Kasumi-1 (cell line): ENCODE measurements at places on chromosomes 11 and 22.
A peak's percentile ranks its signal among the peaks of the same experiment; 100 is the strongest.

DNA sequence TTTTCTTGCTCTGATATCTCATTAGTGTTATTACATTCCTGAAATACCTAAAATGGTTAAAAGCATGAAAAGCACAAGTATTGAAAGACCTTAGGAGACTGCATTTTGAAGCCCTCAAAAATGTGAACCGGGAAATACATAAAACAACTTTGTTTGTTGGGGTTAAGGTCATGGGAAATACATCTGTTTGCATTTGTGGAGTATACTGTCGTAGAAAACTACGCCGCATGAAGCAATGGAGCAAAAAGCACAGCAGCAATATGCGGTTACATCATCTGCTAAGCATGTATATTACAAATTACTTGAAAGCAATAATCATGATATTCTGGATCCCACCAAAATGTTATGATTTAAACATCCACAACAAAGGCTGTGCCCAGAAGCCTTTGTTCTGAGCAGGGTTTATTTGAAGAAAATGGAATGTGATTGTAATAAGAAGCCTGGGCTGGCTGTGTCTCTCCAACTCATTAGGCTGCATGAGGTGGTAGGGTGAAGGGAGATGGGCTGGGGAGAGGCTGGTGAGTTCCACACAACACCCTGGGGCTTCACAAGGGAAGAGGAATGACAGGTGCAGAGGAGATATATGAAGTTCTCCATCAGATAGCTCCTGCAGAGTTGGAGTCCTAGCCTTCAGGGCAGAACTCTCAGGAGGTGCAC lies 64.7 kb upstream of the LIN7C start:
- no peak for DNase-seq

DNA sequence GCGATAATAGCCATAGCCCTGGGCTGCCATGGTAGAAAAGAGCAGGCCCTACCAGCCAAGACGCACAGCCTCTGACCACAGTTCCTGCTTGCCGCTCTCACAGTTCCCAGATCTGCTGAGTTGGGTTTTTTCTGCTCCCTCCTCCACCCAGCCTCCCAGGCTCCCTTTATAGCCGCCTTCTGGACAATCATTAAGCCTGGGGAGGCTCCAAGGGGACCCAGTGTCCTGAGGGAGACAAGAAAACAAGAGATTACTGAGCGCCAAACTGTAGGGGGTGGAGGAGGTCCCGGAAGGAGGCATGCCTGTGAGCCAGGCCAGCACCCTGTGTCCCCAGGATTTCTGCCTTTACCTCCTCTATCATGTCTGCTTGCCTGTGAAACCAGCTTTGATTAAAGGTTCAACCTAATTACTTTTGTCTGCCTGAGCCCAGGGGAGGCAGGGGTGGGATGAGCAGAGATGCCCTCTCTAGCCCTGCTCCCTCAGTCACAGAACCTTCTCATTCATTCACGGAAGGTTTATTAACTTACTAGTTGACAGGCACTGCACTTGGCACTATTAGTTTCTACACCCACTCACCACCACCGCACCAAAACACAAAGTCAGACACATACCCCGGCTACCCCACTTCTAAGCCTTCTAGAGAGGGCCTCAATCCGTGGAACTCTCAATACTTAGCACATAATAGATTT lies 1.2 kb downstream of the SLC37A4 start:
- DNase-seq: no peak

DNA sequence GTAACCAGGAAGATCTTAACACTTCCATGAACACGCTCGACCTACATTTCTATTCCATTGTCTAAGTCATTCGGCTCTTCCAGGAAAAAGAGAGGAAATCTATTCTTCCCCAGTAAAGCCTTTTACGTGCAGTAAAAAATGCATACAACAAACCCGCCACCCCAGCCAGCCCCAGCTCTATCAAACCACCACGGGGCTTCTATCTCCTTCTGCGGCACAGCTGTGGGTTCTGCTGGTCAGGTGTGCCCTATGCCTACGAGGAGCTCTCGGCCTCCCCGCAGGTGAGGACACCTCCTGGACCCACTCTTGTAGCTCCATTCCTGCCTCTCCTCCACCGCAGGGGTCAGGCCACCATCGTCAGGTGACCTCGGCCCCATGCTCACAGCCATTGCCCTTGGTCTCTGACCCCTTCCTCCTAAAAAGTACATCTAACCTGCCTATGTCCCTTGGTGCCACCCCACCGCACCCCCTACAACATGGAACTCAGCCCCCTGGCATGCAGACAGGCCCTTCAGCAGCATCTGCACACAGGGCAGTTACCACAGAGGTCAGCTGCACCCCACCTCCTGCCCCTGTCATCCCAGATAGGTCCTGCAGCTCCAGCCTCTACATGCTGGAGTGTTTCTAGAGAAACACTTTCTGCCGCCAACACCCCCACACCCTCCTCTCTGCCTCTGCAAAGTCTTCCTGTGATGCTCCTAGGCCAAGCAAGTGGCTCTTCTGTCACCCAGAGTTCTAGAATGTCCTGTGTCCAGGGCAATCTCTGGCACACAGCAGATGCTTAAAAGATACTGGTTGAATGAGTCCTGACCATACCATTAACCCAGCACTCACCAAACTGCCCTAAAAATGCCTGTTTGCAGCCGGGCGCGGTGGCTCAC lies 3.1 kb downstream of the DEAF1 start:
- DNase-seq: no peak

- no peak for DNase-seq
Observed at GRCh38 chr22:16960884-16961249, 47.2 kb downstream of the GAB4 start.

DNA sequence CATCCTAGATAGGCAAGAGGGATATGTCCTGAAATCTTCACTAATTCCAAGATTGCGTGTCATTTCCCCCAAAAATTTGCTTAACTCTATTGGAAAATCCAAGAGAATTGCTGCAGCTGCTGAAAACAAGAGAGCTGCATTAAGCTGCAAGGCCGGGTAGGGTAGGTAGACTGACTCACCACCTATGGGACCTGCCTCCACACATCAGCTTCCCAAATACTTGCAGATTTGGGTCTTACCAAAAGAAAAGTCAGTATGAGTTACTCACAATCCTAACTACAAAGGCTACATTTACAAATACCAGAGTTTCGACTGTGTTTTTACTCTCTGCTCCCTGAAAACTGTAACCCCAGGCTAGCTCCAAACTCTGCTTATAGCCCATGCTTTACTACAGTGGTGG lies 142.5 kb upstream of the TEAD1 start:
- no peak for DNase-seq

- no peak for DNase-seq
Observed at GRCh38 chr11:20201231-20201630, 41.0 kb upstream of the DBX1 start.

- DNase-seq: no peak
Observed at GRCh38 chr11:120257346-120257745, 17.4 kb downstream of the POU2F3 start.

DNA sequence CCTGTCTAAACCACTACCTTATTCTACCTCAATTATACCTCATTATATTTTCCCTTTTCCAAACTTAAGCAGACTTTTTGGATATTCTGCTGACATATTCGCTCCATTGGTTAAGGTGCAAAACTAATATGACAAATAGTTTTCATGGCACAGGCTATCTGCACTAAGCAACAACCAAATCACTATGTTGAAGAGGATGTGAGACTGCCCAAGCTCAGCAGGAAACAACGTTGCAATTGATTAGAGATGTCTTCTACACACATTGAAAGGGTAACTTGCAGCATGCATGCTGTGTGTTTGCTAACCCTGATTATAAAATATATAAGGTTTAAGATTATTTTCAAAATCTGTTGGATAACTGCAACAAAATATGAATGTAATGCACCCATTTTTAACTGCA lies 61.6 kb downstream of the STK33 start:
- DNase-seq: no peak

DNA sequence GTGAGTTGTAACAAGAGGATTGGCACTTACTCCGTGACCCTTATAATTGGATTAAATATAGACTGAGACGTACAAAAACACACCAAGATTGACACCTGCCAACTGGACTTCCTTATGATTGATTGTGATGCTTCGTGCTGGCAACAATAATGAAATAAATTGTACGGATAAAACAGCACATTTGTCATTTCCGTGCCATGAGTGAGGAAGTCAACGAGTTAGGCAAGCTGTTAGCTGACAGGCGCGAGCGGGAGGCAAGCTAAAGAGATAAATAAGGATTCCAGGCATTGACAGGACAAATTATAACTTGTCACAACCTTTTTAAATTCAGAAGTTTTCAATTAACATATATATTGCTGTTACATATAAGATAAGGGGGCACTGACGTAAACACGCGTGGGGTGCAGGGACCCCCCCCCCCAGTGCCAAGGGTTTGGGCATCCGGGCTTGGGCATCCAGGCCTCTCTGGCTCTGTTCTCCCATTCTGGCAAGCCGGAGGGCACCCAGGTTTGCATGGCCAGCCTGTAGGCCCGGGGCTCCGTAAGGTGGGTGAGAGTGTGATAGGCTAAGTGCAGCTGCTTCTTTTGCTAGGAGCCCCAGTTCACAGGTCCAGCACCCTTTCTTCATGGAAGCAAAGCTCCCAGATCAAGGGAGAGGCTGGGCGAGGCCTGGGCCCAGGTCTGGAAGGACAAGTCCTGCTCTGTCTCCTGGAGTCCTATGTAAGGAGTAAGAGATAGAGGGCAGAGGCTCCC lies 11.2 kb upstream of the PAX6 start:
- no peak for DNase-seq

GRCh38 chr11:110778343-110778742 lies 66.1 kb upstream of the ARHGAP20 start:
- peak; percentile 41 for DNase-seq

GRCh38 chr11:44557464-44557863 lies 8.0 kb upstream of the CD82 start:
- peak; percentile 12 for DNase-seq

GRCh38 chr22:33656808-33657628 lies 263.3 kb downstream of the LARGE1 start:
- DNase-seq: no peak

DNA sequence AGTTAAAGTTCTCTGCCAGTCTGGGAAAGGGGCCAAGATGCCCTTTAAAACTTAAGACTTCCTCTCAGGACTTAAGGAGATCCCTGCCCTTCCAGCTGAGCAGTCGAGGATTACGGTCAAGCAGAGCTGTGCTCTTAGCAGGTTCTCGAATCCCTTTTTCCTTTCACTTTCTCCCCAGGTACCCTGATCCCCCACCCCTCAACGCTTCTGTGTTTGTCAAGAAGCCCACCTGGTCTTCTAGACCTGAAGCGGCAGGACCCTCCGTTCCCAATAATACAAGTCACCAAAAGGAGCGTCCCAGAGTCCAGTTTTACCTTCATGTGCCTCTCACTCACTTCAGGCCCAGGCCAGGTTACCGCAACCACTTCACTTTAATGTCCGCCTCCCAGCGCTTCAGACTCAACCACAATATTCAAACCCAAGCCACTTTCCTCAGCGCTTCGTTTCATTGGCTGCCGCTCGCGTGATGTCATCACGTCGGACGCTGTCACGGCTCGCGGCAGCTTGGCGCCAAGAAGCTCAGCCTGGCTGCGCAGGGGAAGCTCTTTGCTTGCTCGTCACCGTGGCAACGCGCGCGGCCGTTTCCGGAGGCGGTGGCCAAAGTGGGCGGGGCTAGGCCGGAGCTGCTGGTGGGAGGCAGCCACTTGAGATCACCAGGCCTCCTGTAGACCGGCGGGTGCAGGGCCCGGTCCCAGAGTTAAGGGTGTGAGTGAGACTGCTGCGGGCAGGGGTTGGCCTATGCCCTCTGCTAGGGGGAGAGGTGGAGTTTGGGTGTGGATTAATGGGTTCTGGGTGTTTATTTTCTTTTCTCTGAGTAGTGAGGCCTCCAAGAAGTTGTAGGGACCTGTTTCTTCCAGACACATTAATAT lies at the start of the genes KIF18A and METTL15:
Gene KIF18A, minus strand, starts transcription at position 407 of the 869 bp plus-strand sequence. CDS start 10,209 bp downstream, outside the sequence.
Gene METTL15, plus strand, starts transcription at position 639 of the 869 bp plus-strand sequence. CDS start 4,947 bp downstream, outside the sequence.
- peak; percentile 97 for DNase-seq

DNA sequence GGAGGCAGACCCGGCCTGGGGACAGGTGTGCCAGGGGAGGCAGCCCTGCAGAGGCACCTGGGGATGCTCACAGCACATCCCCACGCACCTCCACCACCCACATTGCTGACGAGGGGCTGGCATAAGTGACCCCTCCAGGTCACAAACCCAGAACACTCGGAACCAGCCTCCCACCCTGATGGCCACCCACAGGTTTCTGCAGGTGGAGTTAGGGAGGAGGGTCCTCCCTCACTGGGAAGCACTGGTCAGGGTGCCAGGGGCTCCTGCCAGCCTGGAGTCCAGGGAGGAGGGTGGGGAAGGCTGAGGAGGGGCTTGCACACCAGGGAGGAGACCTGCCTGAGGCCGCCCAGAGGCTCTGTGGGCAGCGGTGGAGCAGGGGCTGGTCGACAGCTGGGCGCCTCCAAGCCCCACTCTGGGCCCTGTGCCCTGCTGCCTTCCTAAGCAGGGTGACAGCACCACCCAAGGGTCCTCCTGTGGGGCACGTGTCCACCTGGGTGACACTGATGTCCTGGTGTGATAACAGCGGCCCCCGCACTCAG lies 51.0 kb upstream of the CARS1 start:
- no peak for DNase-seq

- no peak for DNase-seq
Observed at GRCh38 chr22:46001426-46002106, 24.6 kb upstream of the WNT7B start.

DNA sequence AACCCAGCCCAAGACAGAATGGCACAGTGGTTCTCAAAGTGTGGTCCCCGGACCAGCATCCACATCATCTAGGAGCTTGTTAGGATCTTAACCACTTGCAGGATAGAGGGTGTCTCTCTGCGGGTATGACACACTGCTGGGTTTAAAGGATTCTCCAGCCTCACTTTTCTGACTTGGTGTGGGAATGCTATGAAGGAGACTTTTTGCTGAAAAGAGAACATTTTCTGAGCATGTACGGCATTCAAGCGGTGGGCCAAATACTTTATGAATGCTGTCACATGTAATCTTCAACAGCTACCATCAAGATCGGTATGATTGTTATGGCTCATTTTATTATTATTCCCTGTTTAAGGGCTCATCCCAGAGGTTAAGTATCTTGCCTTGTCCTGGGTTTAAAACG lies 1.8 kb upstream of the CD82 start:
- DNase-seq: no peak

DNA sequence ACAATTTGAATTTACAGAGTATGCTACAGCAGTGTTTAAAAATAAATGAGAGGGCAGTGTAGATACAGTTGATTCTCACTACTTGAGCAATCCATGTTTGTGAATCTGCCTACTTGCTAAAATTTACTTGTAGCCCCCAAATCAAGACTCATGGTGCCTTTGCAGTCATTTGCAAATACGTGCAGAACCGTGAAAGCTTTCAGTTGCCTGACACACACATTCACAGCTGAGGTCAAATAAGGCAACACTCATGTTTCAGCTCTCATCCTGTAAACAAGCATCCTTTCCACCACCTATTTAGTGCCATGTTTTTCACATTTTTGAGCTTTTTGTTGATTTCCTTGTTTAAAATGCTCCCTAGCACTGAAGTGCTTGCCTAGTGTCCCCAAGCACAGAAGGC lies 32.5 kb upstream of the RASL10A start:
- no peak for DNase-seq

DNA sequence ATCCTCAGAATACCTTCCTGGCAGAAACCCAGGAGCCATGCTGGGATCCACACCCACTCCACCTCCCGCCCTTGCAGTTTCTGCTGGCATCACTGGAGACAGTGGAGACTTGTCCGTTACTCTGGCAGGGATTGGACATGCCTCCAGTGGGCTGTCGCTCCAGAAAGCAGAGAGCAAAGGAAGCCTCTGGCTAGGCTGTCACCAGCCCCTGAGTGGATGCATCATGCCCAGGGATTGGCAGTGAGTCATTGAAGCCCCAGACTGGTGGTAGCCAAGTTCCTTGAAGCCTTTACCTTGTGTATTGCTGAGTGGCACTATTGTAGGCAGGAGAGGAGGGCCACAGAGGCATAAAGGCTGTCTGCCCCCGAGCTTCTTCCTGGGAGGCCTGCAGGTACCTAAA lies 34.8 kb upstream of the E2F8 start:
- DNase-seq: no peak
